Brain pericyte (primary cell): ENCODE measurements at places on chromosomes 11 and 22.

DNA sequence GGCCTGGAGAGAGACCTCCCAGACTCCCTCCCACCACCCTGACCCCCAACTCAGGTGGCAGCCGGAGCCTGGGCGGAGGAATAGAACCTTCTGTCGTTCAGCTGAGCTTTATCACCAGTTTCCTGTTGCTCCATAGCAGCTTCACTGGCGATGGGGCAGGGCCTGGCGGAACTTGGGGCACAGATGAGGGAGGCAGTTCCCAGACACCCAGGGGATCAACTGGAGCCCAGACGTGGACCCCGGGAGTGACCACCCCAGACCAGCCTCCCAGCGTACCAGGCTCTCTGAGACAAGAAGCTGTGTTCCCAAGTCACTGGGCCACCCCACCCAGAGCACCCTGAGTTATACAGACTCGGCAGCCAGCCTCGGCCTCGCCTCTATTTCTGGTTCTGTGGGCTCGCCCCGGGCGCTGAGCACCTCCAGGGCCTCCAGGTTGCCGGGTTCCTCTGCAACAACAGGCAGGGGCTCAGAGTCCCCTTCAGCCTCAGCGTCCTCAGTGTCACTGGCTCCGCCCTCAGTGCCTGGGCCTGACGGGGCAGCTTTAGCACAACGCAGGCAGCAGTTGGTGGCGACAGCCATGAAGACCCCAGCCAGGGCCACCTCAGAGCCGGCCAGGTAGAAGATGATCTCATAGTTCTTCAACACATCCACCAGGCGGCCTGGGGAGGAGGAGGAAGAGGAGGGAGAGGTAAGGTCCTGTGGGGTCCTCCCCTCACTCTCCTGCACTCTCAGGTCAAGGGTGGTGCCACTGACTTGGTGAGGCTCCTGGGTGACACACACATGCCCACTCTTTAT lies 5.7 kb downstream of the SLC16A8 start:
- DNase-seq, result no peak

DNA sequence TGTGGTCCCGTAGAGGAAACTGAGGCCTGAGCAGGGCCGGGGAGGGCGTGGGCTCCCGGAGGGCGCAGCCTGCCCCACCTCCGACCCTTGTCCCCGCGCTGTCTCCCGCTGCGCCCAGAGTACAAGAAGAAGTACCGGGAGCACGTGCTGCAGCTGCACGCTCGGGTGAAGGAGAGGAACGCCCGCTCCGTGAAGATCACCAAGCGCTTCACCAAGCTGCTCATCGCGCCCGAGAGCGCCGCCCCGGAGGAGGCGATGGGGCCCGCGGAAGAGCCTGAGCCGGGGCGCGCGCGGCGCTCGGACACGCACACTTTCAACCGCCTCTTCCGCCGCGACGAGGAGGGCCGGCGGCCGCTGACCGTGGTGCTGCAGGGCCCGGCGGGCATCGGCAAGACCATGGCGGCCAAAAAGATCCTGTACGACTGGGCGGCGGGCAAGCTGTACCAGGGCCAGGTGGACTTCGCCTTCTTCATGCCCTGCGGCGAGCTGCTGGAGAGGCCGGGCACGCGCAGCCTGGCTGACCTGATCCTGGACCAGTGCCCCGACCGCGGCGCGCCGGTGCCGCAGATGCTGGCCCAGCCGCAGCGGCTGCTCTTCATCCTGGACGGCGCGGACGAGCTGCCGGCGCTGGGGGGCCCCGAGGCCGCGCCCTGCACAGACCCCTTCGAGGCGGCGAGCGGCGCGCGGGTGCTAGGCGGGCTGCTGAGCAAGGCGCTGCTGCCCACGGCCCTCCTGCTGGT lies 1.9 kb downstream of the NLRP6 start:
- DNase-seq, result no peak

- no peak for DNase-seq
These were observed 37.2 kb upstream of the ACER3 start for GRCh38 chr11:76823481-76824028.

DNA sequence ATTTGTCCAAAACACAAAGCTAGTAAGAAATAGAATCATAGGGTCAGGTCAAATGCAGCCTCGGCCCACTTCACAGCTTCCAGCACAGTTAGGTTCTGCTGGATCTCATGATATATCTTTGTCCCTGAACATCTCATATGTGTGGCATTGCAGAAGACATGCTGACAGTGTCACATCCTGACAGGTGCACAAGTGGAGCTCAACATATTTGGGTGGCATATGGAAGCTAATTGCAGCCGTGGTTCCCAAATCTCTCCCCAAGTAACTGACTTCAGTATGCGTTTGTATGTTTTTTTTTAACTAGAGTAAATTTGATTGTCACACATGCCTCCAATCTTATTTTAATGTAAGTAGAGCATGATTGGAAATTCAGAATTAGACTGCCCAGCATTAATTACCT lies 33.4 kb downstream of the NAV2 start:
- DNase-seq, result no peak

DNA sequence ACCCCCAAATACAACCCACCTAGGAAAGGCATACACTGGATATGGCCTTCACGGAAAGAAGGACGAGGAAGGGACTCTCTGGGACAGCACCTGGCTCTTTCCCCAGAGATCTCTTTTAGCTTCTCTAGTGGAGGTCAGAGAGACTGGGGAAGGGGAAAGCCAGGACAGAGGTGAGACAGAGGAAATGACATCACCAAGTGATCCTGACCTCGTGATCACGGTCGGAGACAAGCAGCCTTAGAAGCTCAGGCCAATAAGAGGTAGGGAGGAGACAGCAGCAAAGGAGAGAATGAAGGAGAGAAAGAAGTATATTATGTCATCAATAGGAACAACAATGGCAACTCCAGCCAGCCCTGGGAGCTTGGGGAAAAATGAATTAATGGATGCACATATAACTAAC lies 15.4 kb upstream of the TMPRSS13 start:
- DNase-seq, result no peak

- DNase-seq, result no peak
These were observed 100.7 kb upstream of the ANO3 start for GRCh38 chr11:26231252-26231661.

DNA sequence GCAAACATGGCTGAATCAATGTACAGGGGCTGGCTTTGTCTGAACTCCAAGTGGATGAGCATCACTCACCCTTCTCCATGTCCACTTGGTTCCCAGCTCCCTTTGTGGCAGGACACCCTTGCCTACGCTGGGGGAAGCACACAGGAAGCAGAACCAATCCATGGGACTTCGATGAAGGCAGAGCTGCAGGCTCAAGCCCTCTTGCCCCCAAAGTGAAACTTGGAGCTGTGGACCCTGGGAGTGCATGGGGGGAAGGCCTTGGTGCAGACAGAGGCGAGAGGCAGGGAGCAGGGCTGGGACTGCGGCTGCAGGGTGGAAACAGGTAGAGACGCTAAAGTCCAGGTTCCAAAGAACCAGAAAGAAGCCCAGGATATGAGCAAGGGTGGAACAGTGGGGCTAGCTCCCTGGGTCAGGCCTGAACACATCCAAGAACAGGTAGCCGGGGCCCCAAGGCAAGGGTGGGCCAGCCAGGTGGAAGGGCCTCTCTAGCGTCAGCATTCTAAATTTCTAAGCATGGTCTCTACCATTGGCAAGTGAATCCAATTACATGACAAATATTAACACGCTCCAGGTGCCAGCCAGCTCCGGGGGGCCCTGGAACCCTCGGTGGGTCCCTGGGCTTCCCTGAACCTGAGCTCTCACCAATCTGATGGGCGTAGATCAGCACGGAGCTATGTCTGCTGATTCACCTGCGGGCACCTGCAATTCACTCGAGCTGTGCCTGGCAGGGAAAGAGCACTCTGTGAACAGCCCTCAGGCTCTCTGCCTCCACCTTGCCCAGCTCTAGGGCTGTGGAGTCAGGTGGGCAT lies 532.8 kb downstream of the BRD1 start:
- DNase-seq, result no peak

- no peak for DNase-seq
These were observed 60.9 kb upstream of the USP47 start for GRCh38 chr11:11780858-11781257.

DNA sequence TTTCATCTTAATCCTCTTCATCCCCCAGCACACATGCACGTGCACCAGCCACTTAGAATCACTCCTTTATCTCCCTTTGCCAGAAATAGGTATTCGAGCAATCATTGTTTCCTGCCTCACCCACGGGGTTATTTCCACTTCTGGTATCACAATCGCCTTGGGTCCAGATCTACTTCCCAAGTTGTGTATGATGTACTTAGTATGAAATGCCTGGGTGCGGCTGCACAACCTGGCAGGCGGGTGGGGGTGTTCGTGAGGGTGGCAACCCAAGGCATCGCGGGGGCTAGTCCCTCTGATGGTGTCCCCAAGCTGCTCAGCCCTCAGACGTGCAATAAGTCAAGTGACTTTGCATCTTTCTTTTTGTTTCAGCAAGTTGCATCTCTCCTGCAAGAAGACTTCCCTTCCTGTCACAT lies 475.6 kb downstream of the MIAT start:
- DNase-seq, result no peak
